ENCODE measurements at places on chromosomes 1 and 21. TPM values are rescaled to one million over a fixed set of nuclear protein-coding genes. Genes with fewer than 3 reads are reported as not detected.

RSBN1 gene
- 8.1 TPM for total RNA-seq

CAMK1G gene
- total RNA-seq: not detected

FCRLB gene
- 1.4 TPM for total RNA-seq

CADM3 gene
- 15.8 TPM for total RNA-seq

MCOLN2 gene
- not detected for total RNA-seq

PTPRU gene
- total RNA-seq: 4.2 TPM

PLA2G2C gene
- not detected for total RNA-seq

IL19 gene
- total RNA-seq: not detected

ATP5PB gene
- total RNA-seq: 337 TPM

ATP6V1G3 gene
- not detected for total RNA-seq

GALE gene
- 64.3 TPM for total RNA-seq

TRAF3IP3 gene
- under 0.01 TPM for total RNA-seq

C1QA gene
- not detected for total RNA-seq

PRELP gene
- under 0.01 TPM for total RNA-seq

FOXD3 gene
- total RNA-seq: not detected

CHIA gene
- not detected for total RNA-seq

GBP3 gene
- total RNA-seq: 7.9 TPM

SPRR2E gene
- total RNA-seq: not detected

Data from epithelial cell of umbilical artery (primary cell).